ENCODE measurements at places on chromosomes 1 and 21.

GRCh38 chr1:29743264-29743663 lies 506.9 kb downstream of the PTPRU start:
- no peak for DNase-seq

- DNase-seq: no peak
Measured at GRCh38 chr1:119662034-119662437, 14.0 kb upstream of the ZNF697 start.

DNA sequence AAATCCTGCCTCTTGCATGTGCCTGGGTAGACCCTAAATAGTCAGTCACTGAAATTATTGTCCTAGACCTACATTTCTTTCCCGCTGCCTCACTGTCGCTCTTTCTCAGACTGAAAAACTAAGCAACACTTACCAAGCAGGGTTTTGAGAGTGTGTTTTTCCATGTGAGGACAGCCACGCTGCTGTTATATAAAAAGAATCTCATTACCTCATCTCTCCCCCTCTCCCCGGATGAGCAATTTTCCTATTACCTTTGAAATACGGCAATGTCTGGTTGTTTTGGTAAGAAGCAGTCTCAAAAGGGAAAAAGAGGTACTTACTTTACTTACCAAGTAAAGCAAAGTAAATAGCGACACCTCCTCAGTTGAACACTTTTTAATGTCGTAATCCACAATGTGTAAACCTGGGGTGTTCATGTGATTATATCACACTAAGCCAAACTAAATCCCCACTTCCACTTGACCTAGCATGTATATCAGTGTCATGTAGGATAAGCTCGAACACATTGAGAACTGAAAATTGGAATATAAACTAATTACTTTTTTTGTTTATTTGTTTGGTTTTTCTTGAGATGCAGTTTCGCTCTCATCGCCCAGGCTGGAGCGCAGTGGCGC lies 12.2 kb upstream of the VN1R5 start:
- no peak for DNase-seq

DNA sequence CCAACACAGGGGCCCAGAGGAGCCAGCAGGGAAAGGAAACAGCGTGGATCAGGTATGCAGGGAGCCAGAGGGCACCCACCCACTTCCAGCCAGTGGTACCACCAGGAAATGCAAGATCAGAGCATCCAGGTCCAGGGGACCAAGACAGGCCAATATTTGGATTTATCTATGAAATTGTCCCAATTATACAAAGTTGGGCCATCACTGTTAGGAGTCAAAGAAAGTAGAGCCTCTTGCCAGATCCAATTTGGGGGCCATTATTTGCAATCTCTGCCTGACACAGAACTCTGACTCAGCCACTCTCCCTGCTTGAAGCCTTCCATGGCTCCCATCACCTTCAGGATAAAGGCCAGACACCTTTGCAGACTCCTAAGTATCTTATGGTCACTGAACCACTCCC lies 21.1 kb upstream of the TAS1R2 start:
- DNase-seq: no peak

GRCh38 chr21:32131960-32132359 lies 146.9 kb downstream of the MIS18A start:
- no peak for DNase-seq

GRCh38 chr1:19682901-19683300 lies 18.2 kb downstream of the HTR6 start:
- no peak for DNase-seq

- no peak for DNase-seq
Measured at GRCh38 chr1:17673329-17674072, 81.6 kb upstream of the ACTL8 start.

Data from NCI-H748 treated with DMSO at 0.1 percent for 48 hours (cell line).